Sciatic nerve (tissue), 2 donors: ENCODE measurements at places on chromosomes 12 and 14. TPM values are rescaled to one million over a fixed set of nuclear protein-coding genes. Genes with fewer than 3 reads are reported as not detected.
A peak's percentile ranks its signal among the peaks of the same experiment; 100 is the strongest.

DNA sequence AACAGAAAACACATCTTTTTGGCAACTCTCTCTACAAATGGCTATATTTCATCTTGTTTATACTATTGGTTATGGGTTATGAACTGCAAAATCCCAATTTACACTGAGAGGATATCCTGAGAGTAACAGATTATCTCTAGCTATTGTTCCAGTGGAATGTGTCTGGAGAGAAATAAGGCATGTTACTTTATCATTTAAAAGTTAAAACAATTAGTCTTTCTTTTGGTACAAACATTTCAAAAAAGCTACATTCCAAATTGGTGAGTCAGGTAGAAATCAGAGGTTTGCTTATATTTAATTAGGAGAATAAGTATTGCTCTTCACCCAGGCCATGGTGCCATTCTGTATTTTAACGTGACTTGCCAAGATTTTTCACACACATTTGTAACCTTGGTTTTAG lies 411.6 kb downstream of the CCER1 start:
- no peak for DNase-seq

DNA sequence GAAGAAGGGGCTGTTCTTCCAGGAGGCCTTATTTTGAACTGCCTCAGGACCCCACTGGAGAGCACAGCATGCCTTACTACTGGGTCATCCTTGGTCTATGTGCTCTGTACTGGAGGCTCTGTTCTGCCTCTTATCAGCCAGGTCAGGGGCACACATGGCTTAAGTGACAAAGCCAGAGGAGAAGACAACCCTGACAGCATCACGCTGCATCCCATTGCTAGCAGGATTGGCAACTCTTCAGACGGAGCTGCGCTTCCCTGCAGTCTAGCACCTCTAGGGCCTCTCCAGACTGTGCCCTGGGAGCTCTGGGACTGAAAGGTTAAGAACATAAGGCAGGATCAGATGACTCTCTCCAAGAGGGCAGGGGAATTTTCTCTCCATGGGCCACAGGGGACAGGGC lies 17.3 kb upstream of the TIGAR start:
- no peak for DNase-seq

DNA sequence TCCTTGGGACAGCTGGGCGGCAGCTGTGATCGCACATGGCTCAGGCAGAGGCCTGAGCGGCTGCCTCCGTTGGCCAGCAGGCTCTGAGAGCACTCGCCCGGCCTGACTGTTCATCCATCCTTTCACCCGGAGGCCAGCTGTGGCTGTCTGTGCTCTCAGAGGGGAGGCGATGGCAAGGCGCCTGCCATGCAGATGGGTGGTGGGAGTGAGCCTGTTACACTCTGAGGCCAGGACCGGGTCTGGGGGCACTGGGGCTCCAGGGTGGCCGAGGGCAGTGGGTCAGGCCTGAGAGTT lies 292.3 kb downstream of the TMEM121 start:
- DNase-seq = no peak

GRCh38 chr14:91681118-91681517 lies 50.8 kb downstream of the CATSPERB start:
- DNase-seq = no peak

- no peak for DNase-seq
These were observed 48.7 kb downstream of the EID3 start for GRCh38 chr12:104352106-104352713.

PDE3A gene
- 10.1 TPM for total RNA-seq

- DNase-seq = no peak
These were observed 42.3 kb downstream of the EFCAB11 start for GRCh38 chr14:89912221-89912620.

DNA sequence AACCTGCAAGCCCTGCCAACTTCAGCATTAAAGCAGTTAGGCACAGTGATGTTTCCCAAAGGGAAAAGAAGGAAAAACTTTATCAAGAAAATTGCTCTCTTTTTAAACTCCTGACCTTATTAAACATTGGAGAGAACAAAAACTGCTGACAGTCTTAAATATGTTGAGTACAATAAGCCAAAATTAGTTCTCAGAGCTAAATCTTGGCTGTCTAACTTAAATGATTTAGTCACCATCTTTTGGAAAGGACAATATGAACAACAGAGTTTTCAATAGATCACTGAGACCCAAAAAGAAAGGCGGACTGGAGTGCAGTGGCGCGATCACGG lies 70.8 kb downstream of the DUSP6 start:
- no peak for DNase-seq

GRCh38 chr14:74867673-74868072 lies 8.3 kb downstream of the PROX2 start:
- no peak for DNase-seq

GRCh38 chr12:111178181-111179081 lies 190.5 kb downstream of the PHETA1 start:
- no peak for DNase-seq

- peak; percentile 64 for DNase-seq
These were observed 2.5 kb downstream of the COL2A1 start for GRCh38 chr12:48001505-48002413.

DNA sequence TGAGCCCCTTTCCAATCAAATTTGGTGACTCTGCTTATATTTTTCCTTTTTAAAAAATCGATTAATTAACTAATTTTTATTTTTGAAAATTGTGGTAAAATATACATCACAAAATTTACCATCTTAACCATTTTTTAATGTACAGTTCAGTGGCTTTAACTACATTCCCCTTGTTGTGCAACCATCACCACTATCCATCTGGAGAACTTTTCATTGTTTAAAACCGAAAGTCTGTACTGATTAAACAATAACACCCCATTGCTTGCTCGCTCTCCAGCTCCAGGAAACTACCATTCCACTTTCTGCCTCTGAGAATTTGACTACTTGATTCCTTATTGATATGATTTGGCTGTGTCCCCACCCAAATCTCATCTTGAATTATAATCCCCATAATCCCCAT lies 283.4 kb downstream of the C12orf75 start:
- DNase-seq = no peak

FITM1 gene
- 0.76 TPM for total RNA-seq

GRCh38 chr14:104656014-104656714 lies 33.3 kb upstream of the INF2 start:
- no peak for DNase-seq

DNA sequence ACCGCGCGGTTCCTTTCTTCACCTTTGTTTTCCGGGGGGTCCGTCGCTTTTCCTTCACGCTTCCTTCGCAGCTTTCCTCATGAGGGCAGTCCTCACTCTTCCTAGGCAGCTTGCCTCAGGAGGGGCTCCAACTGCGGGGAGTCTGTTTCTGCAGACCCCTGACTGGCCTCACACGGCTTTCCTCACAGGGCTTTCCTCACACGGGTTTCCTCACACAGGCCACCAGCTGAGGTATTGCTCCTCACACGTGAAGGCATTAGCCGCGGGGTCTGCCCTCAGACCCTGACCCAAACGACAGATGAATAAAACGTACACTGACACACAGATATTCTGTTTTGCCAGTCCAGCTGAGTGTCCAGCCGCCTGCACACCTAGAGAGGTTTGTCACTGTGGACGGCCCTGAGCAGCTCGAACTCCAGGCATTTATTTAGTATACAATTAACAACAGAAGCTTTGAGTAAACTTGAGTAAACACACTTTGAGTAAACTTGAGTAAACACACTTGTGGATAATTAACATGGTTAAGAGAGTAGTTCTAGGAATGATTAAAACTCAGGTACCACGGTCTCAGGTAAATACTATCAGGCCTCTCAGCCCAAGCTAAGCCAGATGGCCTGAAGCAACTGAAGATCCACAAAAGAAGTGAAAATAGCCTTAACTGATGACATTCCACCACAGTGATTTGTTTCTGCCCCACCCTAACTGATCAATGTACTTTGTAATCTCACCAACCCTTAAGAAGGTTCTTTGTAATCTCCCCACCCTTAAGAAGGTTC lies 16.1 kb upstream of the LYZ start:
- DNase-seq = no peak

GRCh38 chr12:15273896-15274295 lies 48.4 kb upstream of the PTPRO start:
- no peak for DNase-seq

ESR2 gene
- 0.76 TPM for total RNA-seq

GRCh38 chr12:102753802-102754201 lies 163.2 kb downstream of the PAH start:
- no peak for DNase-seq

DNA sequence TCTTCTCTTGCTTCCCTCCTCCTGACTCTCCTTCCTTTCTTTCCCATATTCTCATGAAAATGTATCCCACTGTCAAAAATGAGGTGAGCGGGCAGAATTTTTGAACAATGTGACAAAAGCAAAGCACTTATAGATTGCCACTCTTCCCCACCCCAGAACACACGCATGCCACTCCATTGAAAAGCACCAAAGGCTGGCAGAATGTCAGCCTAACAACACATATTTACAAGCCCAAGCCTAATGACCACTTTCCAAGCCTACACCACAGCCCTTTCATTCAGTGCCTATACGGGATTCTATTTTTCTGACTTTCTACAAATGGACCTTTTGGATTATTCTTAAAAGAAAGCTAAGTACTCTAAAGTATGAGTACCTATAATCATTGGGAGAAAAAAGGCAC lies 62.9 kb upstream of the METAP2 start:
- DNase-seq = no peak

TAS2R19 gene
- 9.3 TPM for total RNA-seq

HOXC12 gene
- total RNA-seq = 0.22 TPM

DNA sequence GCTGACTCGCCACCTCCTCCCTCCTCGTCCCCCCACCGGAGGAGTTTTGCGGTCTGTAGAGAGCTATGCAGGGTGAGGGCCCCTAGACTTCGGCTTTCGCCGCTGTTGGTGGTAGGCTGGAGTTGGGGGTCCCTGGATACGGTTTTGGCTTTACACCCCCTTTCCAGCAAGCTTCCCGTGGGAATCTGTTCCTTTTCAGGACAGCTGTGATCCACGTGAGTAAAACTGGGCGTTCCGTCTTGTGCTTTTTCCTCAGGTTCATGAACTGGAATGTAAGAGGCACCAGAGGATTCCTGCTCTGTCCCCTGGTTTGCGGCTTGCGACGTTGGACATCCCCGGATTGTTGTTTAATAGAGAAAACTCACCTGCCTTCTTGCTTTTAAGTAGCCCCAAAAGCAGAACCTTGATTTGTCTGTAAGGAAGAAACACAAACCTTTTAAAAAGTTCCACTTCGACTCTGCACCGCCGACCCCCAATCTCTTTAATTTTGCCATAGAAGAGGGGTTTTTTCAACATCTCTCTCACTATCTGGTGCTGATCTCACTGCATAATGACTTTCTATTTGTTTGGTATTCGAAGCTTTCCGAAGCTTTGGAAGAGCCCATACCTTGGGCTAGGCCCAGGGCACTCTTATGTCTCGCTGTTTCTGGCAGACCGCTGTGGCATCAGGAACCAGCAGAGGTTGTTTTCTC lies 490 bp downstream of the PRORP start:
- DNase-seq = no peak

GRCh38 chr12:46896680-46897079 lies 70.9 kb upstream of the SLC38A4 start:
- DNase-seq = no peak

- DNase-seq = no peak
These were observed 5.8 kb downstream of the ANKRD9 start for GRCh38 chr14:102503641-102504327.

ADCY6 gene
- total RNA-seq = 75.9 TPM

DNA sequence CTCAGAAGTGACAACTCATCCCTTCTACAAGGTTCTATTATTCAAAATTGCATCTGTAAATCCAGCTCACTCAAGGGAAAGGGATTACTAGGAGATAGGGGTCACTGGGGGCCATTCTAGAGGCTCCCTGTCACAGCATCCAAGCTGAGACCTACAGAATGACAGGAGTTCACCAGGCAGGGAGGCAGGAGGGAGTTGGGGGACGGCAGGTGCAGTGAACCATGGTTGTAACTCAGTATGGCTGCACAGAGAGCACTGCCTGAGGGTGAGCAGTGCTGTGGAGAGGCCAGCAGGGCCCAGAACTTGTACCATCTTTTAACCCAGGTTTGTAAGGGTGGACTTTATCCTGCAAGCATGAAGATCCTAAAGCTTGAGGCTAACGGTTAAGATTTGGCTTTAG lies 37.9 kb upstream of the SINHCAF start:
- DNase-seq = no peak

- DNase-seq = peak; percentile 47
These were observed at the start of gene CACNA2D4 for GRCh38 chr12:1918081-1918883. Gene CACNA2D4, minus strand, starts transcription at chr12:1918652. Its CDS starts 179 bp downstream, at chr12:1918473.

- DNase-seq = no peak
These were observed 6.3 kb downstream of the MIS18BP1 start for GRCh38 chr14:45246691-45247090.

- peak; percentile 69 for DNase-seq
These were observed 41.8 kb downstream of the CORO1C start for GRCh38 chr12:108689314-108690190.

GRCh38 chr14:87785897-87786296 lies 207.1 kb downstream of the GALC start:
- DNase-seq = no peak

DNA sequence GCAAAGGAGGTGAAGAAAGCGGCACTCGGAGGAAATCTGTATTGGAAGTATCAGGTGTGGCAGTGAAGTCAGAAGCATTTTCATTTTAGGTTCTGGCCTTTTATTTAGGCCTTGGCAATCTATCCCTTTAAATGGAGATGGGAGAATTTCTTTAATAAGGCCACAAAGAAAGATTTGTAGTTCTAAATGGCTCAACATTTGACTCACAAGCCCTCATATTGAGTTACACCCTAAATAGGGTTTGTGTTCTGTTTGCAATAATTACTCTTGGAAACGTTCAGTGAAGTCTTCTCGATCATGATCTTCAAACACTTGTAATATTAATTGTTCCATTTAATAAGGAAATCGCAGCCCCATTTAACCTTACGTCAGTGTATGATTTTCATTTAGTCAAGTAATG lies 25.3 kb upstream of the TMEM260 start:
- no peak for DNase-seq

- no peak for DNase-seq
These were observed 268.9 kb downstream of the SUDS3 start for GRCh38 chr12:118645219-118645618.

- peak; percentile 47 for DNase-seq
These were observed 19.0 kb upstream of the SLC6A12 start for GRCh38 chr12:232731-233614.

RTN1 gene
- 5.4 TPM for total RNA-seq

DNA sequence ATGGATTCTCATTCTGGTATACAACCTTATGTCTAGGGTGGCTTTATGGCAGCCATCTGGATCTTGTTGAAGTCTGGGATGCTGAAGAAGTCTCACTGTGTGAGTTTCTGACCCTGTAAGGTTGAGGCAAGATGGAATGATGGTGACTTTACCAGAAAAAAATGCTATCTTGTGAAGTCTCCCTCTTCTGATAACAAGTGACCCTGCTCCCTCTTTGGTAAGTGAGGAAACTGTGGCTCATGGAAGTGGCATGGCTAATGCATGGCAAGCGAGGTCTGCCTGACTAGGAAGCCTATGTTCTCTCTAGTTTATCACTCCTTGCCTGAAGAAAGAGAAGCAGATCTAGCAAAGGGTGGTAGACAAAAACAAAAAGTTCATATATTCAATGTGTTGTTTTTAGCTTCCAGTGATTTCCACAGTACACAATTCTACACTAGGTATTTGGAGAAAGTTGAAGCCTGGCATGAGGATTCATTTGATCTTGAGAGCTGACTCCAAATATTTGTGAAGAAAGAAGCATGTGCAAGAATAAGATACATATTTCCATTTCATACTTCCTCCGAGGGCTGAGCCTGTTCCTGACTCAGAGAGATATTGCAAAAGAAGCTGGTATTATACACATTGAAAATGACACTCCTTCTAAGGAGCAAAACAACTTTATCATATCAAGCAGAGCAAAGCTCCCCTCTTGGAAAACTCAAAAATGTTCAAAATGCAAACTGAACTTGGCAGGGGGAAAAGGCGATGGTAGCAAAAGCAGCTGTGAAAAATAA lies 63.6 kb downstream of the HELB start:
- no peak for DNase-seq

LRFN5 gene
- total RNA-seq = 10.9 TPM
